Epithelial cell of alveolus of lung (primary cell): ENCODE measurements at places on chromosomes 5 and 9. TPM values are rescaled to one million over a fixed set of nuclear protein-coding genes. Genes with fewer than 3 reads are reported as not detected.

LHX6 gene
- 0.16 and 1.0 TPM in 2 replicates for total RNA-seq

PDE6A gene
- total RNA-seq = under 0.01 and 0.13 TPM in 2 replicates

SIT1 gene
- not detected in 2 replicates for total RNA-seq

FGF1 gene
- 2.5 TPM in 1 of 2 replicates, not detected in the other for total RNA-seq

SMIM33 gene
- total RNA-seq = not detected in 2 replicates
